ENCODE measurements at places on chromosomes 1 and 21. TPM values are rescaled to one million over a fixed set of nuclear protein-coding genes. Genes with fewer than 3 reads are reported as not detected.

Gene RNF186
- total RNA-seq, result not detected

Gene TMEM125
- 41.0 TPM for total RNA-seq

GRCh38 chr1:93813076-93813475 lies 65.9 kb downstream of the DNTTIP2 start:
- H3K27me3 ChIP-seq, result no peaks in the 10 kb centered on the region
- peaks cover 3% of the 10 kb centered on the region for H3K4me1 ChIP-seq
- H3K4me3 ChIP-seq, result no peak overlapping the region
- DNase-seq, result no peak
- no peaks in the 10 kb centered on the region for H3K36me3 ChIP-seq

GRCh38 chr1:1038694-1039093 lies 18.8 kb downstream of the AGRN start:
- no peaks in the 10 kb centered on the region for H3K27me3 ChIP-seq
- peaks cover 6% of the 10 kb centered on the region for H3K4me1 ChIP-seq
- H3K36me3 ChIP-seq, result no peaks in the 10 kb centered on the region
- no peak for DNase-seq
- H3K4me3 ChIP-seq, result no peak overlapping the region
- H3K27ac ChIP-seq, result no peak overlapping the region

Gene SPATA45
- total RNA-seq, result not detected

DNA sequence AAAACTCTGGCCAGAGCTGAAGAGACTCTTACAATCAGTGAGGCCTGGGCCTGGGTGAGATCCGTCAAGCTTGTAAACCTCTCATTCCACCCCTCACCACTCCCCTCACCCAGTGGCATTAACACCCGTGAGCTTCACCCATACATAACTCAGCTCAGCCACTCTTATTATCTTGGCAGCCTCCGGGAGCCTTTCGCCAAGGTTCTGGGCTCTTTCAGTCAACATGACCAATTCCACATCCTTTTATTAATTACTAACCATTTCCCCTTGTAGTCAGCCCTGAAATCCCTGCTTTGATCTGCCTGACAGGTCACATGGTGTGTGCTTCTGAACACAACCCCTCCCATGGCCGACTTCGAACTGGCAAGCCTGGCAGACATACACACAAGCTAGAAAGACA lies 134.8 kb downstream of the SETD4 start:
- no peaks in the 10 kb centered on the region for H3K4me1 ChIP-seq
- no peak overlapping the region for H3K4me3 ChIP-seq
- H3K27ac ChIP-seq, result no peak overlapping the region
- no peaks in the 10 kb centered on the region for H3K27me3 ChIP-seq
- H3K36me3 ChIP-seq, result no peaks in the 10 kb centered on the region

- H3K4me1 ChIP-seq, result peaks cover 12% of the 10 kb centered on the region
- no peak for DNase-seq
- H3K27ac ChIP-seq, result peak overlapping the region; percentile 43
- H3K4me3 ChIP-seq, result no peak overlapping the region
- no peaks in the 10 kb centered on the region for H3K36me3 ChIP-seq
Observed at GRCh38 chr1:185318431-185319138, 1.5 kb upstream of the IVNS1ABP start.

DNA sequence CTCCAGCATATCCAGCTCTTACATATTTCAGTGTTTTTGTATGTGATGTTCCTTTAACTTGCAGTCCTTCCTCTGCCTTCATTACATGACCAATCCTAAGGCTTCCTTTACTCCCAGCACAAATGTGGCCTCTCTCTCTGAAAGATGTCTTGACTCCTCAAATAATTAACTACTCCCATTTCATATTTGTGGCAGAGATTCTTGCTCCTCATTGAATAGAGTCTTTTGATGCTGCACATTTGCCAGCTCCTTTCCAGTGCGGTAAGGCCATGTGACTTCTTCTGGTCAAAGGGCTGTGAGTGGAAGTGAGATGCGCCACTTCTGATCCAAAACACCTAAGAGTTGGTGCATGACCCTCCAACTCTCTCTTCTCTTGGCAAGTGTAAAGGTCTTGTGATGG lies 19.1 kb upstream of the LAMC1 start:
- no peaks in the 10 kb centered on the region for H3K27me3 ChIP-seq
- no peak for DNase-seq
- H3K36me3 ChIP-seq, result no peaks in the 10 kb centered on the region
- H3K4me1 ChIP-seq, result peaks cover 5% of the 10 kb centered on the region
- H3K4me3 ChIP-seq, result no peak overlapping the region

- H3K27ac ChIP-seq, result no peak overlapping the region
- no peaks in the 10 kb centered on the region for H3K27me3 ChIP-seq
- H3K4me3 ChIP-seq, result no peak overlapping the region
Observed at GRCh38 chr21:43020771-43021170, 46.4 kb downstream of the PKNOX1 start.

Gene CFHR5
- total RNA-seq, result not detected

GRCh38 chr1:229164348-229164747 lies 106.6 kb upstream of the RAB4A start:
- no peaks in the 10 kb centered on the region for H3K27me3 ChIP-seq
- H3K36me3 ChIP-seq, result no peaks in the 10 kb centered on the region
- no peak overlapping the region for H3K27ac ChIP-seq

- DNase-seq, result no peak
- no peaks in the 10 kb centered on the region for H3K27me3 ChIP-seq
- H3K4me3 ChIP-seq, result no peak overlapping the region
- no peaks in the 10 kb centered on the region for H3K36me3 ChIP-seq
- H3K4me1 ChIP-seq, result no peaks in the 10 kb centered on the region
Observed at GRCh38 chr1:83113652-83114051, 885.3 kb downstream of the TTLL7 start.

DNA sequence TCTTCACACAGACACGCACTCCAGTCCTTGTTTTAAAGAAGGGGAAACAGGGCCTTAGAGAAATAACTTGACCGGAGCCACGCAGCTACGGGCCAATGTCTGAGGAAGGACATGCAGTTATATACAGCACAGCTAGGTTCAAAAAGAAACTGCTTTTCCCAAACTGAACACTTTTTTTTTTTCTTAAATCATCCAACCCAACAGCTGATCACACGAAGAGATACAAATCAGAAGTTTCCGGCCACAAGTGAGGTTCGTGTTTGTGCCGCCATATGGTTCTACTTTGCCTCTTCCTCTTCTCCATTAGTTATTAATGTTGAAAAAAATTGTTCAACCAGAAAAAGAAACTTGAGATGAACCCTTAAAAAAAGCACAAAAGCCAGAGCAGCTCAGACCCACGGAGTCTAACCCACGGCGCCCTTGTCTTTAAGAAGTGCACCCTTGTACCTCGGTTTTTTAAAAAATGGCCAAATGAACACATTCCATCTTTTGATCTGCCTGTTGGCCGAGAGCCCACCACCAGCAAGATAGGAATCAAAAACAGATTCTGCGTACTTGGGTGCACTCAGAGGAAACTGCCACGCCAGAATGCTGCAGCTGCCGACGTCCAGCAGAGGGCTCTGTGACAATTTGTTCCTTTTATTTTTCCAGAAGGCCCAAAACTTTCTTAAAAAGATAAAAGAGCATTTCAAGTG lies 78.9 kb downstream of the SLC66A1 start:
- DNase-seq, result peak; percentile 86
- H3K4me1 ChIP-seq, result peaks cover 34% of the 10 kb centered on the region
- H3K36me3 ChIP-seq, result peaks cover 2% of the 10 kb centered on the region
- no peaks in the 10 kb centered on the region for H3K27me3 ChIP-seq

Measured in lung (tissue), 17 donors.